Fibroblast of skin of right biceps (primary cell): ENCODE measurements at places on chromosomes 3 and 15.
A peak's percentile ranks its signal among the peaks of the same experiment; 100 is the strongest.

GRCh38 chr3:23288715-23289114 is 85.6 kb downstream of the UBE2E2 start:
- DNase-seq = no peak

- DNase-seq = peak; percentile 14
Observed at GRCh38 chr3:117322866-117323265, 613.3 kb downstream of the TUSC7 start.

GRCh38 chr3:167750272-167750971 is 14.9 kb downstream of the SERPINI1 start:
- no peak for DNase-seq

GRCh38 chr15:58069008-58069407 is 3.5 kb upstream of the ALDH1A2 start:
- DNase-seq = no peak

GRCh38 chr15:35281515-35281914 is 196.4 kb upstream of the NANOGP8 start:
- peak; percentile 85 for DNase-seq

DNA sequence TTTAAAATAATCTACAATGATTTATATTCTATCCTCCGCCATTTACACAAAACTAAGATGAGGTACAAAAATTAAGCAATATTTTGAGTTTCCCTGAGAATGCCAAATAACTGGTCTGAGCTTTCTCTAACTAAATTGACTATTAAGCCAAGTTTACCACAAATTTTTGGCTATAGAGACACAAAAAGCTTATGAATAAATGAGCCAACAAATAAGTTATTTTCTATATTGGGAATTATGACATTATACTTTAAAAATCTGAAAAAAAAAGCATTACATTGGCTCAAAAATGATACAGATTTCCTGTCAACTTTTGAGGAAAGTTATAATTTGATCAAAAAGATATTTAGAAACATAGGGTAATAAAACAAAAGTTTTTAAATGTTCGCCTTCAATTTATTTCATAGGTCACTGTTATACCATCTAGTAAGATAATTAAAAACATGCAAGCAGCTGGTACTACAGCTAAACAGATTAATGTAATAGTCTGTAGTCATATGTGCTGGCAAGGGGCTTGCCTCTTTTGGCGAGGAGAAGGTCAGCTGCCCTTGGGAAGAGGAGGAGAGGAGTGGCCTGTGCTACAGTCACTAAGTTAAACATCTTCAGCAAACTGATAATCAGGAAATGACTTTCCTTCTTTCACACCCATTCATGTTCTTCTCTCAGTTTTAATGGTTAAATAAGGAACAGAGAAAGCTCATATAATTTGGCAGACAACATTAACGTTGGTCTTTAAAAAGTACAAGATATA is 318.5 kb downstream of the TBC1D5 start:
- DNase-seq = peak; percentile 14

GRCh38 chr15:45225506-45226273 is 26.3 kb upstream of the SLC28A2 start:
- DNase-seq = no peak

- no peak for DNase-seq
Observed at GRCh38 chr3:192577271-192577670, 150.1 kb downstream of the FGF12 start.

DNA sequence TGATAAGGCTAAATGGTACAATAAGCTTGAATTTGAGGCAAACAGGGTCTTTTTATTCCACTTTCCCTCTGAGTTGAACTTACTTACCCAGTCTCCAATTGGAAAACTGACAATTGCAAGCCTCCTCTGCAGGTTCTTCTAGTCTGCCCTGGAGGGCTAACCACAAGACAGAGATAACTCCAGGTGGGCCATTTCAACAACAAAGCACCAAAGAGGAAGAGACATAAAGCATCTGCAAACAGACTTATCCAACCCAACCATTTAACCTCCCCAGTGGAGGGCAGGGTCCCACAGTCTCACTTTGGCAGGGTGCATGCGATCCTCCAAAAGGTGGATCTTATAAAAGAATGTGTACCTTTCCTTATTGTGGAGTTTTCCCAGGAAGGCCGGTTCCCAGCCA is 525.8 kb downstream of the DIPK2A start:
- DNase-seq = no peak

- no peak for DNase-seq
Observed at GRCh38 chr3:11523572-11524101, 120.1 kb downstream of the VGLL4 start.

- DNase-seq = no peak
Observed at GRCh38 chr3:42582474-42583070, 805 bp upstream of the SEC22C start.

- peak; percentile 20 for DNase-seq
Observed at GRCh38 chr3:131738095-131738494, 235.3 kb upstream of the MRPL3 start.

GRCh38 chr3:182568261-182568660 is 225.0 kb upstream of the ATP11B start:
- DNase-seq = no peak

GRCh38 chr15:44289259-44289790 is 806 bp downstream of the GOLM2 start:
- no peak for DNase-seq

DNA sequence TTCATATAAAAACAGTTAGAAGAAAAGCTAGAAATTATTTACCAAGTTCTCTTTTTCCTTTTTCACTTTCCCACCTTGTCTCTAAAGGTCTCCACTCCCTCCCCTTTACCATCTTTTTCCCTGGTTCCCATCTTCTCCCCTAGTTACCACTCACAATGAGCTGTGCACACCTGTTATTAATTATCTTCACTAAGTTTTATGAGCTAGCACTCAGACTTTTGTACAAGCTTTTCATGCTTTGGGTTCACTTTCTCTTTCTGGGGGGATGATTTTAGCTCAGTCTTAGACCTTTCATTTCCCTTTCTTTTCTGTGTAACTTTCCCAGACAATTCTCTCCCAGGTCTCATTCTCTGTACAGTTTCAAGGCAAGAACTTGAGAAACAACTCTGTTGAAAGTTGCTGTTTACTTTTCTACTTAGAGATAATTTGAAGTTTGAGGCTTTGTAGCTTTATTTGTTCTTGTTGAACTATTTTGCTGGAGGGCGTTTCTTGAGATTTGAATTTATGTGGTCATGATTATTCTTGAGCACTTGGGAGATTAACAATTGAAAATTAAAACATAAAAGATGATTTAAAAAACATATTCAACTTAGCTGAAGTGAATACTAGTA is 24.0 kb upstream of the AADAC start:
- DNase-seq = peak; percentile 17
